ENCODE measurements at places on chromosomes 5 and 9.

DNA sequence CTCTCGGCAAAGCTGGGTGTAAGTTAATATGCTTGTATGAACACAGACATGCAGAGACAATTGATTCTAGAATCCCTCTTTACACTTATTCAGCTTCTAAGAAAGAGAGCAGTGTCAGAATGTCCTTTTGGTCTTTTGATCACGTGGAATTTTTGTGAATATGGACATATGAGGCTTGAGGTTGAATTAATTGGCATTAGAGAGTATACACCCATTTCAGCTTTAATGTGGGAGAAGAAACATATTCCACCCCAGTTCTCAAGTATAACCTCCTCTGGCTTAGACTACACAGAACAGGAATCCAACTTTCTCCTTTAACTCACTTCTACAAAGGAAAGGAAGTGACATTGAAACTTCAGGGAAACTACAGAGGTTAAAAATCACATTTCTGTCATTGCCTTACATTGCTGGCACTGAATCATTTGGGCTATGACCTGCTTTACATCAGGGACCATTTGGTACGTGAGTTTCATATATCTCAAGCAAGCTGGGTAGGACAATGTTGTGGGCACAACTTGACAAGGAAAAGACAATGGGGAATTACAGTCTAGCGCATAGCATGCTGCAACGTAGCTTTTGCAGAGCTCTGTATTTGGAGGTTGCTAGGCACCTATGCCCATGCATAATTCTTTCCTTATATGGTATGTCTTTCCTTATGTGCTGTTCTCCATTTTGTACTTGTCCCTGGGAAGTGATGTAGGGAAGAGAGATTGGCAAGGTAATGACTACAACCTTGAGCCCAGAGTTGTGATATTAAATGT, 19.5 kb downstream of the DAB2 start:
- DNase-seq, result no peak

DNA sequence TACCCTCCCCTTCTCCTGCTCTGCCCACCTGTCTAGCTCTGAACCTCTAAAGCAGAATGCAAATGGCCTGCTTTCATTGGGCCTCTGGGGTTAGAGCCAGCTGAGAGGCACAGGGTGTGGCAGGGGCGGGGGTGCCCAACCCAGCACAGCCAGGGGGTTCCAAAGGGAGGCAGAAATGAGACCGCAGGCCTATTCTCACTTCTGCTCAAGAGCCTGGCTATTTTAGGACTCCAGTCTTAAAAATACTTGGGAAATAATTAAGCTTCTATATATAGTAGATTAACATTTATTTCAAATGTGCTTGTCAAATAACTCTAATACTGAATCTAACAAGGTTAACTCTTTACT, 5.7 kb downstream of the QSOX2 start:
- no peak for DNase-seq

DNA sequence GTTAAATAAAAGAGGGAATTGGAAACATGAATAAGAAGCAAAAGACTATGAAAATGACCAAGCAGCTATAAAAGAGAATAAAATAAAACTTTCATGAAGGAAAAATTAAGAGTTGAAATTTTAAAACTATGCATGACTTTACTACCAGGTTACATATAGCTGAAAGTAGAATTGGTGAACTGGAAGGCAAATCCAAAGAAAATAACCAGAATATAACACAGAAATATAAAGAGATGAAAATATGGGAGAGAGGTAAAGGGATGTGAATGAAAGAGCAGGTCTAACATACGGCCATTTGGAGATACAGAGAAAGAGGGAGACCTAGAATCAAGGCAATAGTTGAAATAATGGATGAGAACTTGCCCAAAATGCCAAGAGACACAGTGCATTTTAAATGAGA, 42.9 kb upstream of the TDRD7 start:
- DNase-seq, result no peak

DNA sequence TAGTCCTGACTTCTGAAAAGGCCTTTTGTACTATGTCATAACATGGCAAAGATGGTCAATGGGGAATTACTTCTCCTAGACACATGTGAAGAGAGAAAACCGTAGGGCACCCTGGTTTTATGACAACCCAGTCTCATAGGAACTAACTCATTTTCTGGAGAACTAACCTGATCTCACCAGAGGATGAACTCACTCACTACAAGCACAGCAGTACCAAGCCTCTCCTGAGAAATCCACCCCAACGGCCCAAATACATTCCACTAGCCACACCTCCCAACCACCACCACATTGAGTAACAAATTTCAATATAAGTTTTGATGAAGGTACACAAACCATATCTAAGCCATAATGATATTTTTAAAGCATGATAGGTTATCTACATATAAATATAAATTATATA, 909.3 kb upstream of the CDH10 start:
- no peak for DNase-seq

DNA sequence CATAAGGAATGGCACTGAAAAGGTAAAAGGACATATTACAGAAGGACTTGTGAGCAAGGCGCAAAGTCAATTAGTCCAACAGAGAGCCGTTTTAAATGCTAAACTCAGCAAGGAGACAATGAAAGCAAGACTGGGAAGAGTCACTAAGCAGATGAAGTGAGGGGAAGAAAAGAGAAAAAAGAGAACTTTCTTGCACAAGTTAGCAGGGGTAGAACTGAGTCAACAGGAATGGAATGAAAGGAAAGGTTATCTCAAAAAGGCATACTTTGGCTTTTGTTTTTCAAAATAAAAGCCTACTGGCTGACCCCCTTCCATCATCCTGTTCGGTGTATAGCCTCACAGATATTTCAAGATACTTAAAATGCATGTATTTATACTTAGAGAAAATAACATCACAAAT, 75.0 kb downstream of the NR6A1 start:
- peak; percentile 75 for DNase-seq

GRCh38 chr9:125649315-125649714, 57.7 kb downstream of the MAPKAP1 start:
- peak; percentile 97 for DNase-seq

Measured in ELR (cell line).